Heart left ventricle (tissue), 16 donors: ENCODE measurements at places on chromosomes 3 and 15. TPM values are rescaled to one million over a fixed set of nuclear protein-coding genes. Genes with fewer than 3 reads are reported as not detected.
A peak's percentile ranks its signal among the peaks of the same experiment; 100 is the strongest.

DNA sequence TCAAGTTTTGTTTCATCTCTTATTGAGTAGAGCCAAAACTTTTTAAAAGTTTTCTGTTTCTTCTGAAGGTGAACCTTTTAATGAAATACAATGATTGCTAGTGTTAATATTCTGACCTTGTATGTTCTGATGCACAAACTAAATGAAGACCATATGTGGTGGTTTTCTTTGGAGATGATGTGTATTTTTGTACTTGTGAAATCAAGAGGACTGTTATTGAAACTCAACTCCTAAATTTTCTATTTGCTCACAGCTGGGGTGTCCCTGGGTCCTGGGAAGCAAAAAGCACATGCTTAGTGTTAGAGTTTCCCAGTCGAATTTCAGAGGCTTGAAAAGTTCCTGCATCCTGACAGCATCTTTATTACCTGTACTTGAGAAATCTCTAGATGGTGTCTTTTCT is 1185.8 kb upstream of the ALCAM start:
- no peak for DNase-seq

DNA sequence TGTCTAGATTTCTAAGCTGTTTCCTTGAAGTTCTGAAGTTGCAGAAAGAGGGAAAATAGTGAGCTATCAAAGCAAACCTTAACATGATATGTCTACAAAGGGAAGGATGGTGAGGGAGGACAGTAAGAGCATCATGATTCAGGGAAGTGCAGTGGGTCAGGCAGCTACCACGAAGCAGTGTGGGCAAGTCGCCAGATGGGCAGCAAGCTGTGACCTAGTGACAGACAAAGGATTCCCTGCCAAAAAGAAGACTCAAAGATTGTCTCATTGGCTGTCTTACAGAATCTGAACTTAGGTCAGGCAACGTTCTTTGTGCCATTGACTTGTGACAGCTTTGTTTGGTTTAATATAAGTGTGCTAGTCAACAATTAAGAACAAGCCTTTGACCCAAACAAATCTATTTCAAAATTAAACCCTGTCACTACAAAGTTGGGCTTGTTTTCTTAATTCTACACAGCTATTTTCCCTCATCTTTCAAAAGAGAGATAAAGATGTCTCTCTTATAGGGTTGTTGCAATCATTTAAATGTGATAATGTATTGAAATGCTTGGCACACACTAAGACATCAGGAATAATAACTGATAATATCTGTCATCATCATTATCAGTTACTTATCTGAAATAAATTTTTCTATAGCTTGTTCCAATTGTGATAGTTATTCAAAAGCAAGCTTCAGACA is 153.3 kb downstream of the ECT2 start:
- no peak for DNase-seq

DNA sequence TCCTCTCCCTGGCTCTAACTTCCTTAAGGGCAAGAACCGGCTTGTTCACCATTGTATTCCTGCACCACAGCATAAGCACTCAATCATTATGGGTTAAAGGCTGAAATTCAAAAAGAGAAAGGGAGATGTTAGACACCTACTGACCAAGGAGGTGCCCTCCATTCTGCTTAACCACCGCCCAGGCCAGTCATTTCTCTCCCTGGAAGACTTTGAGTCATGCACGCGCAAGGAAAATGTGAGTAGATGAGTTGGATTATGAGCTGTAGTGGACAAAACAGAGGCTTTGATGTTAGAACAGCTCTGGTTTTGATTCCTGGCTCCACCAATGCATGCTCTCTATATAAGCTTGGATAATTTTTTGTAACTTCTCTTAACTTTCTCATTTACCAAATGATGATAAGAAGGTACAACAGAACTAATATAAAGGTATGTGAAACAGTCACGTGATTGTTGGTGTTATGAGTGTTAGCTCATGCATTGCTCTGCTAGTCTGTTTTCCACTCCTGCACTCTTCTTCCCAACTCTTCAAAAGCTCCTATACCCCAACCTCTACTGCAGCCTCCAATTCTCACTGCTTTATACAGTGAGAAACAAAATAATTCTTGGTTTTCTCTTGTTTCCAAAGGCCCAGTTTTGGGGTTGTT is 148.4 kb upstream of the ATP11B start:
- no peak for DNase-seq

DNA sequence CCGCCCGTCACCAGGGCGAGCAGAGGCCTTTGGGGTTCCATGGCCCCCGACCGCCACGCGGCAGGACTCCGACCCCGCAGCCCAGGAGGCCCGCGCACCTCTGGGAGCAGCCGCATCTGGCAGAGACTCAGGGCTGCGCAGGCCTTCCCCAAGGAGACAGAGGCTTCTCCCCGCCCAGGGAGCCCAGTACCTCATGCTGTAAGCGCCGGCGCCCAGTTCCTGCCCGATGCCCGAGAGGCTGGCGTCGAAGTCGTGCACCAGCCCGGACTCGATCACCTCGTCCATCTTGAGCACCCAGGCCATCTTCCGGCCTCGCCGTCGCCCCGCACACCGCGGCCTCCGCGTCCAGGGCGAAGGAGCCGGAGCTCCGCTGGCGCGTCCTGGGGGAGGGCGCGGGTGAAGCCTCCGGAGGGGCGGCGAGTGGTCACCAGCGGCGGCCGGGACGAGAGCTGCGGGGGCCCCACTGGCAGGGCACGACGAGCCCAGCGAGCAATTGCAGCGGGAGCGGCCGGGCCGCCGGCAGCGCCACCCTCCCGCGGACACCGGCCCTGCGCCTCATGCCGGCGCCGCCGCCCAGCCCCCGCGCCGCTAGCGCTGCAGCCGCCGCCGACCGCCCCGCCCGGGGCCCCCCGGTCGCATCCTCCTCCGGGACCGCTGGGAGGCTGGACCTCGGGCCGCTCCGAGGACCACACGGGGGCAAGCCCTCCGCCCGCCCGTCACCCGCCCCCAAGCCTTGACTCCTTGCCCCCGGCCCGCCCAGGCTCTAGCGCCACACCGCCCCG is 468 bp downstream of the UBP1 start:
- peak; percentile 74 for DNase-seq

DNA sequence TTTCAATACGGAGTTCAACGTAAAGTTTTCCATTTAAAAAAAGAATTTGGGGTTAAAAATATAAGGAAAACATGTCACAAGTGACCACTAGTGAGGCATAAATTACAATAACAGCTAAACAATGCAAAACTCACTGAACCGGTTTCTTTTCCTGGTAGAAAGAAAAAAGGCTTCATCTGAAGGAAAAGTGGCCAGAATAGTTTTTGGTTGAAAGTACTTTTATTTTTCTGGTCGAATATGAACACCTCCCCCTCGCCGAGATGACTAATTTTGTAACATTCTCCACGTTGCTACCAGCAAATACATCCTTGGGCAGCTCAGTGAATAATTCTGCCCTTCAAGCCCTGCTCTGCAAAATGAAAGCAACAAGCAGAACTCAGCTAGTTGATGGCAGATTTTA is 3.9 kb upstream of the SRGAP3 start:
- no peak for DNase-seq

The CHST13 gene
- 0.57 TPM for total RNA-seq

The ANP32A gene
- total RNA-seq, result 55.7 TPM

The GABRB3 gene
- total RNA-seq, result 2.9 TPM

The MON1A gene
- total RNA-seq, result 4.8 TPM

The GOLGA6L9 gene
- total RNA-seq, result 1.2 TPM

The KPNA4 gene
- total RNA-seq, result 198 TPM

The PFKFB4 gene
- total RNA-seq, result 1.0 TPM
